ENCODE measurements at places on chromosomes 13 and 19.

GRCh38 chr13:49733181-49733951, 42.1 kb upstream of the EBPL start:
- DNase-seq: no peak

GRCh38 chr19:21912654-21913053, 76.7 kb upstream of the ZNF43 start:
- DNase-seq: no peak

DNA sequence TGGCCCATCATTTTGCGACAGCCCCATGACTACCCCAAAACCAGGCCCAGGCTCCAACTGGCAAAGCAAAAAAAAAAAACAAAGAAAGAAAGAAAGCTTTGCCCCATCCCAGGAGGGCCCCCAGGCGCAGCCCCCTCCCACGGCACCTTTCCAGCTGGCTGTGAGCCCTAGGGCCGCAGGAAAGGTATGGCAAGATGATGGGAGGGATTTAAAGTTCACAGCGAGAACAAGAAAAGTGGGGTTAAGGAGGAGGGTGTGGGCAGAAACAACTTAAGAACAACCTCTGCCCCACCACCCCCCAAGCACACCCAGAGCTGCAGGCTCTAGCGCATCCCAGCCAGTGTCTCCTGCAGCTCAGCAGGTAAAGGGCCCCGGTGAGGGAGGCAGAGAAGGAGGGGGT, at the start of gene CYP2F1:
Gene CYP2F1 (plus strand): TSS at position 301 of the 400 bp plus-strand sequence. CDS start 1,757 bp downstream, outside the sequence.
- no peak for DNase-seq

- no peak for DNase-seq
Observed at GRCh38 chr13:19606152-19606551, 27.3 kb upstream of the MPHOSPH8 start.

- no peak for DNase-seq
Observed at GRCh38 chr13:34452831-34453230, 489.2 kb upstream of the NBEA start.

DNA sequence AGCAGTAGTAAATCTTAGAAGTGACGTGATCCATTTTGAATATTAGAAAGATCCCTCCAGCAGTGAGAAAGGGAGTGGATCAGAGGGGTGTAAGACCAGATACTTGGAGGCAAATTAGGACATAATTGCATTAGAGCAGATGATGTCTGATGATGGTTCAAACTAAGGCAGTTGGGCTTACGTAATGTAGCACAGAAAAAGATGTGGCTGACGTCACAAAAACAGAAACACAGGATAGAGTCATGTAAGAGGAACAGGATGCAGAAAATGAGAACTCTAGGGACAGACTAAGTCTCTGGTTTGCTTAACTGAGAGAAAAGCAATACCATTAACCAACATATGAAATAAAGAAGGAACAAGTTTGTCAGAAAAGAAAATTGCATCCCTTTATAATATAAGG, 392.5 kb upstream of the DACH1 start:
- DNase-seq: no peak
